Activated CD4-positive, alpha-beta T cell treated with anti-CD3 and anti-CD28 coated beads, Interleukin-2, amount 50 U/mL, for 24 hours (primary cell): ENCODE measurements at places on chromosomes 5 and 9.
A peak's percentile ranks its signal among the peaks of the same experiment; 100 is the strongest.

GRCh38 chr5:92644266-92644886 is 936.6 kb downstream of the NR2F1-AS1 start:
- no peak for DNase-seq

DNA sequence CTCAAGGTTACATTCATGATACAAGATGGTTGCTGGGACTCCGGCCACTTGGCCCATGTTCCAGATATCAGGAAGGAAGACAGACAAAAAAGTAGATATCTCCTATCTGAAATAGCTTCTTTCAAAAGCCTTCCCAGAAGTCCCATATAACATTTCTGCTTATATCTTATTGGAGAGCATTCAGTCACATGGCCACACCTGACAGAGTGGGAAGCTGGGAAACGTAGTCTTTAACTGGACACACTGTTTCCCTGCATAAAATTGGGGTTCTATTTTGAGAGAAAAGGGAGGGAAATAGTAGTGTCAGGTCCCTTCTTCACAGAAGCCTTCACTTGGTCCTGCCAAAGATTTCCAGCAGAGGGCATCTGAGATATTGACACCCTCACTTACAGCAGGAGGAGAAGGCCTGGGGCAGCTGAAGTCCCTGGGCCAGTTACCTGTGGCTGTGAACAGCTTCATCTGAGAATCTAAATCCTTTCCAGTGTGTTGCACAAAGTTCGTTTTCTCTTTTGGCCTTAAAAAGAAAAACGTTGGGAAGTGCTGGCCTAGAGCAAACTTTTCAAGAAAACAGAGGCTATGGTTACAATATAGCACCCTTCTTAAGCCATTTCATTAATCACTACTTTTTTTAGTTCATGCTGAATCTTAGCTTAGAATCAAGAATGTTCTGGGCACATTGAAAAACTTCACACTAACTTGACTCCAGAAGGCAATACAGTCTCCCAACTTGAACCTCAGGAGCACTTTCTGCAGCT is 33.5 kb downstream of the SPEF2 start:
- peak; percentile 48 for DNase-seq

- DNase-seq = no peak
Observed at GRCh38 chr5:157059891-157060290, 975 bp upstream of the HAVCR1 start.

DNA sequence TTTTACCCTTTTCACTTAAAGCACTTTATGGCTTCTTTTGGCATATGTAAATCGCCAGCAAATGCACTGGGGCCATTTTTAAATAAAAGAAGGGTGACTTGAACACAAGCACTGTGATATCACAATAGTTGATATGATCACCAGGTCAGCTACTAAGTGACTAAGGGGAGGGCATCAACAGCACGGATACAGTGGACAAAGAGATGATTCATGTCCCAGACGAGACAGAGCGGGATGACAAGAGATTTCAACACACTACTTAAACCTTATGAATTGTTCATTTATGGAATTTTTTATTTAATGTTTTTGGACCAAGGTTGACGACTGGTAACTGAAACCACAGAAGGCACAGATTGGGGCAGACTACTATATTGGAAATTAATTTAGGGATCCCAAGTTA is 54.1 kb downstream of the RORB start:
- DNase-seq = no peak

DNA sequence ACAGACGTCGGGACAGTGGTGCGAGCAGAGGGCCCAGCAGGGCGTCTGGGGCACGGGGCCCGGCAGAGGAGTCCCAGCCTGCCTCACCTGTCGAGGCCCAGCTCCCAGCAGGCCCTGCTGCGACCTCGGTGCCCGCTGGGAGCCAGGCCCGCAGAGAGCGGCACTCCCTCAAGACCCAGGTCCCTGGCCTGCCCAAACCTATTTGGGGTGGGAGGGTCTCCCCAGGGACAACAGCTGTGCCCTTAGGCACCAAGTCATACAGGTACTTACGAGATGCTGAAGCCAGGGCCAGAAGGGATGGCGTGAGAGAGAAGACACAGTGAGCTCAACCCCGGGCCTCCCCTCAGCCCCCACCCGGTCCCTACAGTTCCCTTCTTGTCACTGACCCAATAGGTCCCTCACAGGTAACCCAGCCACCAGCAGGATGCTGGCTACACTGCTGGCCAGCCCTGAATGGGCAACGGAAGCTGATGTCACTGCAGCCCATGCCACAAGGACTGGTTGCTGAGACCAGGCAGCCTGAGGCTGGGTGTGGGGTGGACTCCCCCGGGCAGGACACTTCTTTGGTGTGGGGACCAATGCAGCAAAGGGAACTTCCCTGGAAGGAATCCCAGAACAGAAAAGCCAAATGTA is 3.7 kb downstream of the NSMF start:
- no peak for DNase-seq

- peak; percentile 78 for DNase-seq
Observed at GRCh38 chr5:50667653-50668595, 1.5 kb downstream of the PARP8 start.

- no peak for DNase-seq
Observed at GRCh38 chr9:130185017-130185416, 12.8 kb downstream of the NCS1 start.

- no peak for DNase-seq
Observed at GRCh38 chr5:151734064-151734408, 24.4 kb downstream of the ATOX1 start.

GRCh38 chr9:81472701-81473100 is 216.6 kb downstream of the TLE1 start:
- DNase-seq = no peak

DNA sequence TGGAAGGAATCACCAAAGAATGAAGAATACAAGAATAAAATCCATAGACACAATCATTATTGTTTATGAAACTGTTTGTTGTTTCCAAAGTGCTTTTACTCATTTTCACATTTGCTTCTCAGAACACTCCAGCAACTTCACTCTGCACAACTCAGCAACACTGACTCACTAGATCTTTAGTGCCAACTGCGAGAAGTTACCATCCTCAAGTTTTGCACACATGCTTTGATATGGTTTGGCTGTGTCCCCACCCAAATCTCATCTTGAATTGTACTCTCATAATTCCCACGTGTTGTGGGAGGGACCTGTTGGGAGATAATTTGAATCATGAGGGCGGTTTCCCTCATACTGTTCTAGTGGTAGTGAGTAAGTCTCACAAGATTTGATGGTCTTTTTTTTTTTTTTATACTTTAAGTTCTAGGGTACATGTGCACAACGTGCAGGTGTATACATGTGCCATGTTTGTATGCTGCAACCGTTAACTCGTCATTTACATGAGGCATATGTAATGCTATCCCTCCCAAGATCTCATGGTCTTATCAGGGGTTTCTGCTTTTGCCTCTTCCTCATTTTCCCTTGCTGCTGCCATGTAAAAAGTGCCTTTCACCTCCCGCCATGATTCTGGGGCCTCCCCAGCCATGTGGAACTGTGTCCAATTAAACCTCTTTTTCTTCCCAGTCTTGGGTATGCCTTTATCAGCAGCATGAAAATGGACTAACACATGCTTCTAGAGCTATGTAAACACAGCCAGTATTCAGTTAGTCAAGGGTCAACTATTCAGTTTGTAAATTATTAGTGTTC is 36.9 kb downstream of the CLINT1 start:
- peak; percentile 6 for DNase-seq

DNA sequence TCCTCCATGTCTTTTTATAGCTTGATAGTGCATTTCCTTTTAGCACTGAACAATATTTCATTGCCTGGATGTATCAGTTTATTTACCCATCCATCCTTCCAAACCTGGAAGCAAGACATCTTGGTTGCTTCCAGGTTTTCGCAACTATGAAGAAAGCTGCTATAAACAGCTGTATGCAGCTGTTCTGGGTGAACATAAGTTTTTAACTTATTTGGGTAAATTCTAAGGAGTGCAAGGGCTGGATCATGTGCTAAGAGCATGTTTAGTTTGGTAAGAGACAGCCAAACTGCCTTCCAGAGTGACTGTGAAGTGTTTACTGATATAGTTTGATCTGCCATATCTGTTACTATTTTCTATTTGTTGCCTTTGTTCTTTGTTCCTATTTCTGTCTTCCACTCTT is 58.5 kb downstream of the CSF2 start:
- DNase-seq = no peak

- DNase-seq = no peak
Observed at GRCh38 chr9:35357826-35358225, 132.1 kb upstream of the RUSC2 start.

DNA sequence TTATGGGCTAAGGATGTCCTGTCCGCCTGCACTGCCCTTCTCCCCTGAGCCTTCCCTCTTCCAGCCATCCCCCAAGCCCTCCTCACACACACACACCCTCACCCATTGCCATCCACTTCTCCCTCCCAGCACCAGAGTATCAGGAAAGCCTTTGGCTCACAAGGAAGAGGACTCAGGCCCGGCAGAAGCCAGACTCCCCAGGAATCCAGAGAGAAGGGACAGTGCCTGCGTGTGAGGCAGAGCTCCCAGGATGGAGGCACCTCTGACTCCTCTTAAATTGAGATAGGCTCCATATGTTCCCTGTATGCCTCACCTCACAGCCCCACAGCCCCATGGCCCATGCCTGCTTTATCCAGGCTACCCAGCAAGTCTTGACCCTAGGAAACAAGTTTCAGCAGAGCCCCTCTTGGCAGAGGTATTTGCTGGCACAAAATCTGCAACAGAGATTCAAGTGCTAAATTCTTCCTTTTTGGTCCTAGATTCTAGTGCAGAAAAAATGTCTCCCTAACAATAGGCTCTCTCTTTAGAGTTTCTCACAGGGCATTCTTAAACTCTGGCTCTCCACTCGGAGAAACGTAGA is 761 bp downstream of the IL17B start:
- DNase-seq = no peak

DNA sequence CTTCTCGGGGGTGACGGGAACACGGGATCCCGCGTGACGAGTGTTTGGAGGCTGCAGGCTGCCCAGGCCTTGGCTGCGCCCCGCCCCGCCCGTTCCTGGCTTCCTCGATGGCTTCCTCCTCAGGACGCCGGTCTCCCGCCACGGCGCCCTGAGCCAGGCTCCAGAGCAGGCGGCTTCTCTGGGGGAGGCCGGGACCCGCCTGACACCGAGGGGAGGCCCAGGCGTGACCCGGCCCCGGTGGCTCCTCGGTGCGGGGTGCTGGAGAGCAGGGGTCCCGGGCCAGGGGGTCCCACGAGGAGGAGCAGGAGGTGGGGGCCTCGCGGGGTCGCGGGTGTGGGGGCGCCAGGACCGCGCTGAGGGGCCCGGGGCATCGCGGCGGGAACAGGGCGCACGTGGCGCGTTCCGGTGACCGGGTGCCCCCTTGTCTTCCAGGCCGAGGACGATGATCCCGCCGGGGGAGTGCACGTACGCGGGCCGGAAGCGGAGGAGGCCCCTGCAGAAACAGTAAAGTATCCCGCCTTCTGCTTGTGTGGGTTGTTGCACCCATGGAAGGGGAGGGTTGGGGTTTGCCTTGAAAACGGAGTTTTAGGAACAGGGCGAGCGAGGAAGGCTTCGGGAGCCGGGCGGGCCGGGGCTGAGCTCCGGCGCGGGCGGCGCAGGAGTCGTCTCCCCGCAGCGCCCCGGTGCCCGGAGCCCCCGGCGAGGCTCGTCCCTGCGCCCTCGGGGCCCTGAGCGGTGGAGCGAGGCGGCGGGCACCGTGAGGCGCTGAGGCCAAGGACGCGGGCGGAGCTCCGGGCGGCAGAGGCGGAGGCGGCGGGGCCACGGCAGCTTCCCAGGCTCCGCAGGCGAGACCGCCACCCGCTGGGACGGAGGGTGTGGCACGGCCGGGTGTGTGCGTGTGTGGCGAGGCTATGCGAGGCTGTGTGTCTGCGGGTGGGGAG is 22.2 kb downstream of the AHRR start:
- no peak for DNase-seq

- peak; percentile 35 for DNase-seq
Observed at GRCh38 chr5:54944364-54944763, 41.0 kb downstream of the ESM1 start.

- no peak for DNase-seq
Observed at GRCh38 chr9:91151718-91152095, 210.0 kb downstream of the AUH start.

DNA sequence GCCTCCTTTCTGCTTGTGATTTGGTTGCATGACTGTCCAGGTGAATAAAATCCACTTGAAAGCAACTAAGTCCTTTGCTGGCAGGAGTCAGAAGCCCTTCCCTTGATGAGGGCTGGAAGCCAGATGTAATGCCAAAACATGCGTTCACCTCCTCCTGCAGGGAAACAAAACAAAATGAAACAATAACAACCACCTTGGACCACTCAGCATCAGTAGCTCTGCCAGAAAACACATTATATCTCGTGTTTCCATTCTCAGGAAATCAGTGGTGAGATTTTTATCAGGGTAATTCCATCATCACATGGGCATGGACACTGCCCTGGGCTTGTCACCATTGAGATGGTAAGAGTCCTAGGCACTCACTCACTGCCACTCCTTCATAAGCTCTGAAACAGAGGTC is 350.3 kb upstream of the ACTBL2 start:
- no peak for DNase-seq

DNA sequence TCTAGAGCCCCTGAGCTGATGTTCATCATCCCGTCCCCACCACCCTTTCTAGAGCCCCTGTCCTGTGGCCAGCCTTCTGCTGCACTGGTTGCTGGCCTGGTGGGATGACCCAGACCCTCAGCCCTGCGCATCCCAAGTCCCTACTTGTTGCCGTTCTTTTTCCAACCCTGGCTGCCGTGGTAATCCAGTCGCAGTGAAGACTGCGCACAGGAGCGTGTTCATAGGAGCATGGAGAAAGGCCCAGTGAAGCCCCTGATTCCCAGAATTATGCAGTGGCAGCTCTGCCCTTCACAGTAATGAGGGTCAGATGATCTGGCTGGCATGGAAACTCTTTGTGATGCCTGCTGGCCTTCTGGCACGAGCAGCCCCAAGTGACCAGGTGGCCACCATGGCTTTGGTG is 183.3 kb downstream of the CACNA1B start:
- no peak for DNase-seq

DNA sequence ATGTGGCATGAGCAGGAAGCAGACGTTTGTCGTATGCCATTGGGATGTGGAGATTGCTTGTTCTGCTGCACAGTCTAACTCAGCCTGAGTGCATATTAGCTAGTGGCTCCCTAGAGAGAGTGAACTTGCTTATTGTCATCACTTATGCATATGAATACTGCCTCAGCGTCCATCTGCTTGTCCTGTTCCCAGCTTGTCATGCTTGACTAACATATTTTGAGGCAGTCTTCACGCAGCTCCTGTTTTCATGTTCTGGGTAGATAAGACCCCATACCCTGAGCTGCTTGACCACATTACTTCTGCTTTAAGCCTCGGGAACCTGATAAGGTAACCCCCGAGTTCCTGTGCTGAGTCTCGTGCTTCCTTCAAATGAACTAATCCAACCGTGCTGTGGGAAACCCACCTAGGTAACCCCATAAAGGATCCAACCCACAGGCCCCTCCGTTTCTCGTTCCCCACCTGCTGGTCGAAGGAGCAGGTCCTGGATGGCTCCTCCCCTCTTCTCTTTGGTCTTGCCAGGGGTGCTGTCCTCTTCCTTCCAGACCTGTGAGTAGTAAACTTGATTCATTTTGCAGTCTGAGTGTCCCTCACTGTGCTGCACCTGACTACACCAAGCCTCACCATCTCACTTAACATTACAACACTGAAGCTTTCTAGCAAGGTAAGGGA is 25.0 kb downstream of the ANKRD33B start:
- no peak for DNase-seq

- no peak for DNase-seq
Observed at GRCh38 chr5:42952578-42952974, 87.5 kb downstream of the ANXA2R start.
